Stimulated activated CD4-positive, alpha-beta T cell treated with anti-CD3 and anti-CD28 coated beads, Interleukin-1b, Interleukin-23, amount 100 ng/mL, for 1 hour (primary cell): ENCODE measurements at places on chromosomes 4 and X.

GRCh38 chr4:121062521-121062920 is 9.8 kb downstream of the NDNF start:
- no peak for DNase-seq

DNA sequence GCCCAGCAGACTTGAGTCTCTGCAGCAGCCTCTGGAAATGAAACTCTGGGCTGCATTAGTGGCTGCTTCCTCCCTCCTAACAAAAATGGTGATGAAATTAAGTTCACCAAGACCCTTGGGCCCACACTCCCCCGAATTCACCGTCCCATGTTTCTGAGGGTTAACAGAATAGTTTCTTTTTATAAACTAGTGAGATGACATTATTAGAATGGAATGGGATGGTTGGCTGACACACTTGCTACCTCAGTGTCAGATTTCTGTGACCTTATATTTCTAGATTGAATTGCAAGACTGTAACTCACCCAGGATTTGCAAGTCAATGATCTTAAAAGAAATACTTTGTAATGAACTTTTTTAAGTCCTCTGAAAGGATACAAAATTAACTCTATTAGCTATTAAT is 127.1 kb downstream of the SHROOM3 start:
- DNase-seq: no peak

GRCh38 chr4:14065406-14065805 is 437.9 kb upstream of the BOD1L1 start:
- DNase-seq: no peak

- no peak for DNase-seq
Observed at GRCh38 chr4:48343035-48343434, 1.7 kb downstream of the SLAIN2 start.

GRCh38 chrX:109691277-109691676 is 41.8 kb downstream of the ACSL4 start:
- no peak for DNase-seq

- no peak for DNase-seq
Observed at GRCh38 chr4:24736066-24736465, 59.3 kb upstream of the SOD3 start.

- no peak for DNase-seq
Observed at GRCh38 chrX:109886122-109886761, 116.7 kb upstream of the TMEM164 start.

DNA sequence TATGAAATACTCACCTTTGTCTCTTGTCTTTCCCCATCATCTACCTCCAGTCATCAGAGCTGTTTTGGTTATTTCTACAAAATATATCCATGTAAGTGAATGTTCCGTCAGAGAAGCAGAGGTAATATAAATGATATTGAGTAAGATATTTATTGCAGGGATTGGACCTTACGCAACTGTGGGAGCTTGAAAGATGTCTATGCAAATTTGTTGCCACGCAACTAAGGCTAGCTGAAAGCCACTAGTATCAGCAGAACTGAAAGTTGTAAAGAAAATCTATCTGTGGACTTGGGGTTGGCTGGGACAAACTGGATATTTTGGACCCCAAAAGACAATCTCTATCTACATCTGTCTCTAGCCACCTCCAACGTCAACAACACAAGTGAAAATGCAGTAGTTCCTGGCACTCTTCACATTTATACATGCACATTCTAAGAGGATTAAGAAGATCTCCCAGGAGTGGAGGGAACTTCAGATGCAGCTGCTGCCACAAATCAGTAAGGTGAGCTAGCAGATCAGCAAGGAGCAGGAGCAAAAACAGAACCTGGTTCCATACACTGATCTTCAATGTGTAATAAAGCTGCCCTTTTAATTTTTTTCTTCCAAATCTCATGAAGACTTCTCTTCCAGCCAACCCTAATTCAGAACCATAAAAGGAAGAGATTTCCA is 8.5 kb upstream of the CCSER1 start:
- DNase-seq: no peak

DNA sequence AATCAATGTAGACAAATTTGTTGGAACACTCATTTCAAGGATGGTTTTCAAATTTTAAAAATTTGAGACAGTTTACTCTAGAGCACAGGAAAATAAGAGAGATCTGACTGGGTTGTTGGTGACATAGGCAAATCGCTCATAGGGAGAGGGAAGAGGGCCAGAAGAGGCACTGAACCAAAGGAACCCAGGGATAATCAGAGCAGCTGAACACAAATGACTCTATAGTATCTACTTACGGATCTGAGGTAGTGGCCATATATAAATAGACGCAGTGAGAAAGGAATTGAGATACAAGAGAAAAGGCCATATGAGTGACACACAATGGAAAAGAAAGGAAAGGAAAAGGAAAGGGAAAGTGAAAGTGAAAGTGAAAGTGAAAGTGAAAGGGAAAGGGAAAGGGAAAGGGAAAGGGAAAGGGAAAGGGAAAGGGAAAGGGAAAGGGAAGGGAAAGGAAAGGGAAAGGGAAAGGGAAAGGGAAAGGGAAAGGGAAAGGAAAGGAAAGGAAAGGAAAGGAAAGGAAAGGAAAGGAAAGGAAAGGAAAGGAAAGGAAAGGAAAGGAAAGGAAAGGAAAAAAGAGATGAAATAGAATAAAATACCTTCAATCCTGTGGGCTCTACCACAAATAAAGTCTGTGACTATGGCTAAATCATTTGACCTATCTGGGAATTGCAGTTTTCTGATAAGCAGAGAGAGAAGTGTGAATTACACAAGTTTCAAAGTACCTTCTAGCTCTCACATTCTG is 759.2 kb downstream of the DMD start:
- DNase-seq: no peak

DNA sequence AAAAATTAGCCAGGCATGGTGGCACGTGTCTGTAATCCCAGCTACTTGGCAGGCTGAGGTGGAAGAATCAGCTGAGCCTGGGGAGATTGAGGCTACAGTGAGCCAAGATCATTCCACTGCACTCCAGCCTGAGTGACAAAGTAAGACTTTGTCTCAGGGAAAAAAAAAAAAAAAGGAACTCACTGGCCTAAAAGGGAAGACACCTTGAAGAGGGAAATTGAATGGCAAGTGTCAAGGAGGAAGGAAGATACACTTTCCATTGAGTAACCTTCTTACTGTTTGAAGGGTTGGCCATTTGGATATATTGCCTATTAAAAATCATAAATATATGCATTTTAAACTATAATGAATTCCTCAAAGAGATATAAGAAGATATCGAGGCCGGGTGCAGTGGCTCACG is 147.5 kb upstream of the FAM241A start:
- no peak for DNase-seq

DNA sequence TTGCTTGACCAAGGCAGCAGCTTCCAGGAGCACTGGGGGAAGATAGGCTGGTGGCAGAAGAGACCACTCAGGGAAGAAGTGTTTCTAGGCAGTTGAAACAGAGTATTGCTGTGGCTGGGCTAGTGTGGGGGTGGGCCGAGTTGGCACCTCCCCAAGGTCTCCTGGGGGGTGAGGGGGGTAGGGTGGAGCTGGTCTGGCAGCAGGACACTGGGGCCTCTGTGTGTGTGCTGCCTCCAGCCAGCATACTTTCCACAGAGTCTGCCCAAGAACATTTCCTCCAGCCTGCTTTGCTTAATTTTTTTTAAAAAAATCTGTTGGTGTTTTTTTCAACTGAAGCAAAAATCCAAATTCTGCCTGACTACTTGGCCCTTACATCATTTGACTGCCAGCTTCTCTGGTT is 4.0 kb downstream of the ITIH6 start:
- no peak for DNase-seq

DNA sequence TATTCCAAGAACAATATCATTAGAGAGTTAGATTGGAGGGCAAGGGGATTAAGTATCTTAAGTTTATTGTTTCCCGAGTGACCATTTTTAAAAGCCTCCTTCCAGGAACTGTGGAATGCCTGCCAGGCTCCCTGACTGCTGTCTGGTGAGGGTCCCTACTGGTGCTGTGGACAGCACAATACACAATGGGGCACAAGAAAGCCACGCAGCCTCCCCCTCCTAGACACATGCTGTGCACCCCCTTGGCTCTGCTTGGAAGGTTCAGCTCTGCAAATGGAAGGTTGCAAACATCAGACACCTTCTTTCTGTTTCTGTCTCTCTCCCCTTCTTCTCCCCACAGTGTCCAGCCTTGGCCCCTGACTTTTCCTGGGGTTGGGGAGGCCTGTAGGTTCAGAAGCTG is 153.2 kb downstream of the SHROOM3 start:
- DNase-seq: no peak

DNA sequence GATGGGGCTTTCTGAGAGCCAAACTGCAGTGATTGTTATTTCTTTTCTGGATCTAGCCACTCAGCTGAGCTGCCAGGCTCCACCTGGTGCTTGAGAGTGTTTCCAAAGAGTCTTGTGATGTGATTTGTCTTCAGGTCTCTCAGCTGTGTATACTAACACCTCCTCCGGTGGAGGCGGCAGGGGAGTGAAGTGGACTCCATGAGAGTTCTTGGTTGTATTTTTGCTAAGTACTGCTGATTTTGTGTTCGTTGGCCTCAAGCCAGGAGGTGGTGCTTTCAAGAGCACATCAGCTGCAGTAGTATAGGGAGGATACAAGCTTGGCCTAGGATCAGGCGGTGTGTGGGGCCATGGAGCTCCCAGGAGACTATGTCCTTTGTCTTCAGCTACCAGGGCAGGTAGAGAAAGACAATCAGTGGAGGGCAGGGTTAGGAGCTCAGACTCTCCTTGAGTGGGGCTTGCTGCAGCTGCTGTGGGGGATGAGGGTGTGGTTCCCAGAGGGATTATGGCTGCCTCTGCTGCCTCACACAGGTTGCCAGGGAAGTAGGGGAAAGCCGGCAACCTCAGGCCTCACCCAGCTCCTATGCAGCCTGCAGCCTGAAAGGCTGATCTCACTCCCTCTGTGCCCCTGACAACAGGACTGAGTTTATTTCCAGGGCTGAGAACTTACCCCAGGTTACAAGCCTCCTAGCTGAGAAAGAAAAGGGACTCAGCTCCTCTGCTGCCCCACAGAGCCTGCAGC is 62.4 kb downstream of the NPFFR2 start:
- no peak for DNase-seq

GRCh38 chrX:2538031-2538757 is 37.4 kb upstream of the DHRSX start:
- DNase-seq: no peak

- DNase-seq: no peak
Observed at GRCh38 chr4:141244419-141244818, 23.7 kb downstream of the ZNF330 start.

DNA sequence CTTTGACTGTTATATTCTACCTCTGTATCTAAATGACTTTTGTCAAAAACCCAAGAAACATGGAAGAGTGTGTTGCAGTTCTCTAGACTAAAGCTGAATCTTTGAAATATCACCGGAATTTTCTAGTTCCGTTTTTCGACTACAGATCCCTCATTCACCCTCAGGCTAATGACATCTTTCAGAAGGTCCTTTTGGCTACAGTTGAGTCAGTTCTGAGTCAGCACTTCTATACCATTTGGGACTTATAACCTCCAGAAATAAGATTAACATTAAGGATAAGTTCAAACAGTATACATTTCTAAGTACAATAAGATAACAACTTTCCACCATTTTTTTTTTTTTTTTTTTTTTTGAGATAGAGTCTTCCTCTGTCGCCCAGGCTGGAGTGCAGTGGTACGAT is 331.0 kb upstream of the CPXCR1 start:
- no peak for DNase-seq

- no peak for DNase-seq
Observed at GRCh38 chr4:149785696-149786431, 29.8 kb downstream of the IQCM start.

- no peak for DNase-seq
Observed at GRCh38 chr4:35525192-35525978, 718.9 kb downstream of the ARAP2 start.

- no peak for DNase-seq
Observed at GRCh38 chrX:137032841-137033773, 688 bp downstream of the GPR101 start.

- no peak for DNase-seq
Observed at GRCh38 chr4:106019771-106020170, 124.5 kb downstream of the NPNT start.

DNA sequence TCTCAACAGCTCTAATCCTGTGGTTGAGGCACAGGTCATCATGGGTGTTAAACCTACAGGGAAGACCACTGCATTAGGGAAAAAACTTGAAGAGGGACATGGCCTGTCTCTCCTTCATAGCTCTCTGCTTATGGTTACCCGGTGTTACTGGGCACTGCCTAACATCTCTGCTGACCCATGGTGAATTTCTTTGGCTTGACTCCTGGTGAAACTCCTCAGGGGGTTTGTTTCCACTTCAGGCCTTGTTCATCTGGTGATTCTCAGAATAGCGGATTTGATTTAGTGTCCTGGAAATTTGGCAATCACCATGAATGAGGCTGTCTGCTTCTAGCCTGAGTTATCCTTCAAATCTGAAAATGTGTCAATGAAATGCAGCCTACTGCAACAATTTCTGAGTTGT is 114.4 kb downstream of the ZNF518B start:
- no peak for DNase-seq

DNA sequence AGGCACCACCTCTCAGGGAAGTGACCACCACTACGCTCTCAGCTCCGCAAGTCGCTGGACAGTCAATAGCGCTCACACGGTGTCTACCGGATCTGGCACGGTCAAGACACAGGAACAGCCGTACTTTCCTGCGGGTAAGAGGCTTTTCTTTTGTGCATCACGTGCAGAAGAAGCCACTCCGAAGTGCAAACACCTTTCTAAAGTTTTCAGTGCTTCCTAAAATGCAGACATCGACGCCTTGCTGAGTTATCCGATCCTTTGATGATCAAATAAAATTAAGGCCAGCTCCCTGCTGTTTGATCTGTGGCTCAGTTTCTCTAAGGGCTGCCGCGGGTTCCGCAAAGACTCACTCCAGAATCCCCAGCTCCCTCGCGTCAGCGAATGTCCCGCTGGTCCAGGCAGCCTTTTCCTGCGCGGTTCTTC is 71.8 kb downstream of the FBXO8 start:
- no peak for DNase-seq

DNA sequence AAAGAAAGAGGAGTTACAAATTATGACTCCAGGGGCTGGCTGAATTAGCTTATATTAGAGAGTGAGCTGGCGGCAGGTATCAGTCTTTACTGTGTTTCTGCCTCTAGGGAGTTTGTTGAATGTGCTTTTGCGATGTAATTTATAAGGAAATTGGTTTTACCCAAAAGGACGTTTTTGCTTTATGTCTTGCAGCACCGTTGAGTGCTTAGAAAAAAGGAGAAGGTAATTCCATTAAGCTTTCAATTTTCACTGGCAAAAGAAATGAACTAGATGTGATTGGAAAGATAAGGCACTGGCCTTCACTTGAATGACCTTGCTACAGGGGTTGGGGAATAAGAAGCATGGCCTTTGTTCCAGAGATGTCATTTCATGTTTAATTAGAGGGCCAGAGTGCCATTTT is 74.9 kb upstream of the CBR4 start:
- no peak for DNase-seq

DNA sequence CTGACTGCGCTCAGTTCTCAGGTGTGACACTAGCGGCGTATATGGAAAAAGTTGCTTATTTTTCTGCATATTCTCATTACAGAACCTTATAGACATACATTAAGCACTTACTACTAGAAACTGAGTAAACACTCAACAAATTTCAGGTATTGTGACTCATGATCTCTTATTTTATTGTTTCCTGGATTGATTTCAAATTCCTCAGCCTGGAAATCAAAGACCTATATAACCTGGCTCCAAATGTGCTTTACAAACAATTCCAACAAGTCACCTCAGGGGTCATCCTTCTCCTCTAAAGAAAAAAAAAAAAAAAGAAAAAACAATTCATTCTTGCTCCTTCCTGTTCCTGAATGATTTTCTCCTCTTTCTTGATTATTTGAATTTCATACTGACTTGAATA is 152.3 kb downstream of the ADAM29 start:
- no peak for DNase-seq
